ENCODE measurements at places on chromosomes 6 and 20. TPM values are rescaled to one million over a fixed set of nuclear protein-coding genes. Genes with fewer than 3 reads are reported as not detected.
A peak's percentile ranks its signal among the peaks of the same experiment; 100 is the strongest.

- no peak for ATAC-seq
Observed at GRCh38 chr20:57867807-57868206, 158.0 kb upstream of the PMEPA1 start.

- no peak for ATAC-seq
Observed at GRCh38 chr20:19603376-19603750, 154.7 kb upstream of the RIN2 start.

GRCh38 chr20:48858075-48858790 is 30.4 kb upstream of the PREX1 start:
- no peak for ATAC-seq

DNA sequence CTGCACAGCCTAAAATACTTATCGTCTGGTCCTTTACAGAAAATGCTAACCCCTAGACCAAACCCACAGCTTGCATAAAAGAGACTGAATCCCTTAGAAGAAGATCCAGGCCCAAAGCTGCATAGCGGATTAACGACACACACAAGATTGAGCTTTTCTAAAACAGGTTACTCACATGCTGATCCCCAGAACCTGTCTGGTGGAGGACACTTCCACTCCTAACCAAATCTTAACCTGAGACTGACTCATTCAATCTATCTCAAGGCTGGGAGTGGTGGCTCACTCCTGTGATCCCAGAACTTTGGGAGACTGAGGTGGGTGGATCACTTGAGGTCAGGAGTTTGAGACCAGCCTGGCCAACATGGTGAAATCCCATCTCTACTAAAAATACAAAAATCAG is 2.8 kb upstream of the SLPI start:
- ATAC-seq = no peak

DNA sequence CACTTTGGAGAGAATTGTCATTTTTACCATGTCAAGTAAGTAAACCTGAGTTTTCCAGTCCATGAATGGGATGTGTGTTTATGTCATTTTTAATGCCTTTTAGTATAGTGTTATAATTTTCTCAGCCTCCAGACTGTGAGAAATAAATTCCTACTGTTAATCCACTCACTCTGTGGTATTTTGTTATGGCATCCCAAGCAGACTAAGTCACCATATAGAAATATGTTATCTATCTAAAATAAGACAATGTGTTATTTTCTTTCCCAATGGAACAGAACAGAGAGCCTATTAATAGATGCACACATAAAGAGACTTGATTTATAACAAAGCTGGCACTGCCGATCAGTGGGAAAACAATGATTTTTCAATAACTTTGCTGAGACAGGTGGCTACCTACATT is 70.2 kb upstream of the SLC4A11 start:
- ATAC-seq = no peak

DNA sequence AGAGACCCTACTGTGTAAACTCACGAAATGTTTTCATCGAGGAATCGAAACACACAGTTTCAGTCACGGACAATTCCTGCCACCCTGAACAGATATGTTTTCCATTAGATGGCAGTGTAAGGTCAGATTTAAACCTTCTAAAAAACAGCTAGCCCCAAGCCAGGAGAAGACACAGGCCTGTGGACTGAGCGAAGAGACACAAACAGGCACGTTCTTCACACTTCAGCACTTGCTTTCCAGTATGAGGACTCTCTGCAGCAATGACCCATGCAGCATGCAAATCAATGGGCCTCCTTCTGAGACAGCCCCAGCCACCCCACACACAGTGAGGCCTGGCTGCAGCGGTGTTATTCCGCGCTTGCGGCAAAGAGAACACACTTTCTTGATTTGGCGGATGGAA is 31.9 kb downstream of the HUS1B start:
- peak; percentile 67 for ATAC-seq

GRCh38 chr6:151325075-151326050 is 66.0 kb downstream of the ZBTB2 start:
- peak; percentile 73 for ATAC-seq

GRCh38 chr6:82597201-82597600 is 233.6 kb downstream of the TPBG start:
- ATAC-seq = no peak

DNA sequence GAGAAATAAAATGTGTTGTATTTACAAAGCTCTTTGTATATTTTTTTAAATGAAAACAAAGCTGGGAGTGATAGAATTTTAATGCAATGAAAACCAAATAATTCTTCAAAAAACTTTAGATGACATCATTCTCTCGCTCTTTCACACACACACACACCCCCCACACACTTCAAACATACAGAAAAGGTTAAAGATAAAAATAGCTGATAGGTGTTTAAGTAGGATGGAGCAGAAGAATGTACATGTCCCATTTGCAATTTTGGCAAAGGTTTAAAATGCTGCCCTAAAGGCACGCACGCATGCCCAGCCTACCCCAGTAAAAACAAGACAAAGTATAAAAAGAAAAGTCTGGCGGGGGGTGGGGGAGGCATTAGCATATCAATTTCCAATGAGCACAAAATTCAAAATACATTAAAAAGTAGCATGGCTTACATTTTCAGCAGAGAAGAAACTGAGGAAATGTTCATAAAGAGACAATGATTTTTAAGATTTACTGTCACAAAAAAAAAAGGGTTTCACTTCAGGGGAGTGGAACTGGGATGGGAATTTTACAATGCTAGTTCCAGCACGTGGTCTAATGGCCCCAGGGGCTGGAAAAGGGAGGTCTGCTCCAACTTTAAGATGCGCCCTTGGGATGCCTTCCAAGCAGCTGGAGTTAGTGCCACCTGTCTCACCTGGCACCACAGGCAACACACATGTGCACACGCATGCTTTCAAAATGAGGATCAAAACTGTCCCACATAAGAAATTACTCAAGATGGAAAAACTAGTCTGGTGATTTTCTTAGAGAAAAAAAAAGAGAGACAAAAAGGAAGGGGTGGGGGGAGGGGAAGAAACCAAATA is 55.1 kb upstream of the NFATC2 start:
- no peak for ATAC-seq

DNA sequence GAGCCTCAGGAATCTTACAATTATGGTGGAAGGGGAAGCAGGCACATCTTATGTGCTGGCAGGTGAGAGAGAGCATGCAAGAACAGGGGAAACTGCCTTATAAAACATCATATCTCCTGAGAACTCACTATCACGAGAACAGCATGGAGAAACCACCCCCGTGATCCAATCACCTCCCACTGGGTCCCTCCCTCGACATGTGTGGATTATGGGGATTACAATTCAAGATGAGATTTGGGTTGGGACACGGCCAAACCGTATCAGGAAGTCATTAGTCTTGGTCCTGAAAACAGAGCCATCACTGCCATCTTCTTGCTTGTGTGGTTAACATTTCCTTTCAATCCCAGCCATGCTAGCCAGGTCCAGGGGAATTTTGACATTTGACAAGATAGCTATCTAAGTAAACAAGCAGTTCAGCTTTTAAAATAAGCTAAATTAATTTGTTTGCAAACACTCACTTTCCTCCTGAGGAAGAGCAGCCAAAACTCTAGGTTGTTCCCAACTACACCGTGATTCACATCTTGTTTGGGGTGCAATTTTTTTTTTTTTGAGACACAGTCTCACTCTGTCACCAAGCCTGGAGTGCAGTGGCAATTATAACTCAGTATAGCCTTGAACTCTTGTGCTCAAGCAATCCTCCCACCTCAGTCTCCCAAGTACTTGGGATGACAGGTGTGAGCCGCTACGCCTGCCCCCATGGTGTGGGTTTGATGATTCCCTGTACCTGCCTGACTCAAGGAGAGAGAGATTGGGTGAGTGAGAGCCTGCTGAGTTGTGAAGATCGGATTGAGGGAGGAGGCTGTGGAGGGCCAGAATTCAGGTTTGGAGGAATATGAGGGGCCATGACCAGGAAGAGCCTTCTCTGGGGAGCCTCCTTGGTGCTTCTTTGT is 13.0 kb upstream of the PPP1R14C start:
- ATAC-seq = no peak

DNA sequence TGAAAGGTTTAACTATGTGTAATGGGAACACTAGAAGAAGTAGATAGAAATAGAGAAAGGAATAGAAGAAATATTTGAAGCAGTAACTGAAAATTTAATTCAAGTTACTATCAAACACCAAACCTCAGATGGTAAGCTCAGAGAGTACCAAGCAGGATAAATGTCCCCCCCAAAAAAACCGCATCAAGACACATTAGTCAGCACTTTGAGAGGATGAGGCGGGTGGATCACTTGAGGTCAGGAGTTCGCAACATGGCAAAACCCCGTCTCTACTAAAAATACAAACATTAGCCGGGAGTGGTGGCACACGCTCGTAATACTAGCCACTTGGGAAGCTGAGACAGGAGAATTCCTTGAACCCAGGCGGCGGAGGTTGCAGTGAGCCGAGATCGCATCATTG is 253.1 kb downstream of the C6orf118 start:
- ATAC-seq = no peak

- ATAC-seq = no peak
Observed at GRCh38 chr6:116003668-116004067, 57.0 kb downstream of the FRK start.

DNA sequence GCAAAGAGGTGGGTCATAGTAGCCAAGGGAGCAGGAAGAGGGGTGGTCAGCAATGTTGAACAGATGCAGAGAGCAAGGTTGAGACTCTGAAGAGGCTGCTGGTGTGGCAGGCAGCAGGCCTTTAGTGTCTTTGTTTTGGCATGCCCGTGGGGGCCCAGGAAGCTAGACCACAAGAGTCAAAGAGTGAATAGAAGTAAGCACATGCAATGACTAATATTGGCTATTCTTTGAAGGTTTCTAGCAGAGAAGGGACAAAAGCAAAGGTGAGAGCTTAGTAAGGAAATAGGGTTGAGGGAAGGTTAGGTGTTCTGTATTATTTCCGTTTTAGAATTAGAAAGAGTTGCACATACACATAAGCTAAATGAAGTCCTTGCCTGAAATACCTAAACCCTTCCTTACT is 18.8 kb downstream of the TDRD6 start:
- ATAC-seq = no peak

DNA sequence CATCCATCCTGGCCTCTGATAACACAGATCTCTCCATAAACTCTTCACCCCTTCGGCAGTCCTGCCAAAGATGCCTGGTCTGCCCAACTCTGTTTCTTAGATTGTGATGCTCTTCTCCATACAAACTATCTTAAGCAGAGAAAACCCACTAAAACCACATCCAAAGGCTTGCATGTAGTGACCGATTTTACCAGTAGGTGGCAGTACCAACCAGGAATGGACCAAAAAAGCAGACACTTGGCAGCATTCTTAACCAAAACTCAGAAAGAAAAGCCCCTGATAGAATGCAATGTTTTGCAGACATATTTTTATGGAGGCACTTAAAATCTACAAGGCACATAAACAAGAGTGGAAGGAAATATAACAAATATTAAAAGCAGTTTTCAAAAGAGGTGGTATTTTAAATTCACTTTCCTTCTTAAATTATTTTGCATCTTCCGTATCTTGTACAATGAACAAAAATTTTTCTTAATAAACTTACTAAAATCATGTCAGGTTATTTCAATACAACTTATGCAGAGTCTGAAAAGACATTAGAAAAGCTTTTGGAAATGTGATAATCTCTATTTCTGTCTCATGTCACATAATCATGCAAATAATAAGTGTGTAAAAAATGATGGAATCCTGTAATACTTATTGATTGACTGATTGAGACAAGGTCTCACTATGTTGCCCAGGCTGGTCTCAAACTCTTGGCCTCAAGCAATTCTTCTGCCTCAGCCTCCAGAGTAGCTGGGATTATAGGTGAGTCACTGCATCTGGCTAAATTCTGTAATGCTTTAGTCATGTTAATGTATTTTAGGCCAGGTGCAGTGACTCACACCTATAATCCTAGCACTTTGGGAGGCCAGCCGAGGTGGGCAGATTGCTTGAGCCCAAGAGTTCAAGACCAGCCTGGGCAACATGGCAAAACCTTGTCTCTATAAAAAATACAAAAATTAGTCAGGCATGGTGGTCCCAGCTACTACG is 29.4 kb downstream of the LRP11 start:
- peak; percentile 46 for ATAC-seq

GRCh38 chr20:2713285-2713684 is 20.7 kb downstream of the EBF4 start:
- no peak for ATAC-seq

- ATAC-seq = no peak
Observed at GRCh38 chr6:34425132-34425497, 754 bp downstream of the RPS10 start.

DNA sequence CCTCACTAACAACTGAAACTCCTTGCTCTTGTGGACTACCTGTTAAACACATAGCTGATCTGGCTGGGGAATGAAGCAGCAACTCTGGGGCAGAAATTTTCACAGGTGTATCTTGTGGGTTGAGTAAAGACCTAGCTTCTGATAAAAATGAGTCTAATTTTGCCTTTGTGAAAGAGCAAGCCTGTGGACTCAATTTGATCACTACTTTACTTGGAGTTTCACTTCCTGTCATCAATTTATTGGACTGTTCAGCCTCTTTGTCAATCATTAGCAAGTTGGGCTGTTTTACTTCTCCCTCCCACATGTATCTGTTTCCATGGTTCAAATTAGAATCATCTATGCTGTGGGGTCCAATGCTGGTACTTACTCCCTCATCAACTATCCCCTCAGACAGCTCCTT is 29.6 kb upstream of the CRIP3 start:
- no peak for ATAC-seq

GRCh38 chr6:81656231-81656630 is 96.2 kb downstream of the TENT5A start:
- no peak for ATAC-seq

- peak; percentile 81 for ATAC-seq
Observed at GRCh38 chr6:108835218-108835850, 12.9 kb upstream of the ARMC2 start.

DNA sequence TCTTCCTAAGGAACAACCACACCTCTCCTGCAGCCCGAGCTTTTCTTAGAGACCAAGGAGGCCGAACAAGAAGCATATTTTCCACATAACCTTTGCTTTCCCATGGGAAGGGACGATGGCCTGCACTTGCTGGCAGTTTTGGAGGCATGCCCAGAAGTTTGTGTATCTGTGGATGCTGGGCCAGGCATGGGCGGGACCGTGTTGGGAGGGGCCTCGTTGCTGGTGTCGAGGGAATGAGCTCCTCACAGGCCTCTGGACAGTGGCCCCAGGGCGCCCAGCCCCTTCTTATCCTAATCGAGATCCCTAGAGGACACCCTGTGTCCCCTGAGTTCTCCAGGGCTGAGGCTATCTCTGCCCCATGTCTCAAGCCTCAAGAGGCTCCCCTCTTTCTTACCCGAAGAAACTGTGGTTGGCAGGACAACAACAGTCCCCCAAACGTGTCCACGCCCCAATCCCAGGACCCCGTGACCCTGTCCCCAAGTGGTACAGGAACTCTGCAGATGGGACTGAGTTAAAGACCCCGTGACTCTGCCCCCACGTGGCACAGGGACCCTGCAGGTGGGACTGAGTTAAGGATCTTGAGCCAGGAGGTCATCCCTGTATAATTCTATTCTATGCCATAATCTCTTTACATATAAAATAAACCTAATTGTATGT is 99.5 kb upstream of the BHLHE23 start:
- ATAC-seq = peak; percentile 70

- no peak for ATAC-seq
Observed at GRCh38 chr6:1039746-1040145, 272.2 kb upstream of the FOXQ1 start.

- peak; percentile 61 for ATAC-seq
Observed at GRCh38 chr20:34268851-34269636, 27.8 kb downstream of the ASIP start.

Gene PCK1
- total RNA-seq = 0.15 TPM

Gene PLG
- total RNA-seq = not detected

Gene TDRD6
- 0.77 TPM for total RNA-seq

All from gastroesophageal sphincter (tissue), 4 donors.